ENCODE measurements at places on chromosomes 7 and 10.

GRCh38 chr7:121276313-121276712, 52.5 kb upstream of the WNT16 start:
- no peak for DNase-seq

DNA sequence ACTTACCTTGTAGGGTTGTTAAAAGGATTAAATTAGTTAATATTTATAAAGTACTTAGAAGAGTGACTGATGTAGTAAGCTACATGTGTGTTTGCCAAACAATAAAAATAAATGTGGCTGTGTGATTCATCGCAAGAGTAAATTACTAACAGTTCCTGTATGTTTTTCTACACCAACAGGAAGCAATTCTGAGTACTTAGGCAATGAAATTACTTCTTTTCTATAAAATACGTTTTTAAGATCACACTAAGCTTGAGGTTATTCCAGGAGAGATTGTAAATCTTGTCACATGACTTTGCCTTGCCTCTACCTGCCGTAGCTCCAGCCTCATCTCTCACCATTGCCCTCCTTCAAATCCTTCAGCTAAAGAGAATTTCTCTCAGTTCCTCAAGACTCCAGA, 18.1 kb upstream of the GSTK1 start:
- DNase-seq: no peak

GRCh38 chr10:124566222-124566888, 104.7 kb downstream of the LHPP start:
- DNase-seq: no peak

DNA sequence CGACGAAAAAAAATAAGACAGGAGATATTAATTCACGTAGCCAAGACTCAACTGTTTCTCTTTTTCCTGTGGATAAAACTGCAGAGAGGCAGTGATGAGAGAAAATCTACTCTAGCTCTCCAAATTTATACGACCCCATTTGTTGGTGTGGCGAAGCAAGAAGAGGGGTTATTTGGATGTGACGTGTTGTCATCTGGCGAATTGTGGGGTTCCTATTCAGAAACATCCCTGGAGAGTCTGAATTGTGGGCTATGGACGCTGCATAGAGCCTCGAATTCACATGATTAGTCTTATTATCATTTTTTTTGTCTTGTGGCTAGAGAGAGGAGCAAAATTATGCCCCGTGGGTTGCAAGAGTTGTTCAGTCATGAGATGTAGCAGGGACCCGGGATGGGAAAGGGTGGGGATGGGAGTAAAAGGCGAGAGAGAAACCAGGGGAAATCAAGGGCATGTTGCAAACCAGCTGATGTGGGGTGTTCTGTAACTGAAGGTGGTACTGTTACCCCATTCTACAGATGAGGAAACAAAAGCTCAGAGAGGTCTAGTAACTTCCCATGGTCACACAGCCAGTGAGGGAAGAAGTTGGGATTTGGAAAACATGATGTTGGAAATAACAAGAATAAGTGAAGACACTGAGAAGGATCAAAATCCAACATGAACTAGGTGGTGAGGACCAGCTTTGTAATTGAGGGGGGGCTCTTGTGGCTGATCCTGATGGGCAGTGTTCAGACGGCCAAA, 69.2 kb upstream of the SFMBT2 start:
- DNase-seq: no peak

- no peak for DNase-seq
Measured at GRCh38 chr7:56023500-56023899, 27.7 kb downstream of the PSPH start.

DNA sequence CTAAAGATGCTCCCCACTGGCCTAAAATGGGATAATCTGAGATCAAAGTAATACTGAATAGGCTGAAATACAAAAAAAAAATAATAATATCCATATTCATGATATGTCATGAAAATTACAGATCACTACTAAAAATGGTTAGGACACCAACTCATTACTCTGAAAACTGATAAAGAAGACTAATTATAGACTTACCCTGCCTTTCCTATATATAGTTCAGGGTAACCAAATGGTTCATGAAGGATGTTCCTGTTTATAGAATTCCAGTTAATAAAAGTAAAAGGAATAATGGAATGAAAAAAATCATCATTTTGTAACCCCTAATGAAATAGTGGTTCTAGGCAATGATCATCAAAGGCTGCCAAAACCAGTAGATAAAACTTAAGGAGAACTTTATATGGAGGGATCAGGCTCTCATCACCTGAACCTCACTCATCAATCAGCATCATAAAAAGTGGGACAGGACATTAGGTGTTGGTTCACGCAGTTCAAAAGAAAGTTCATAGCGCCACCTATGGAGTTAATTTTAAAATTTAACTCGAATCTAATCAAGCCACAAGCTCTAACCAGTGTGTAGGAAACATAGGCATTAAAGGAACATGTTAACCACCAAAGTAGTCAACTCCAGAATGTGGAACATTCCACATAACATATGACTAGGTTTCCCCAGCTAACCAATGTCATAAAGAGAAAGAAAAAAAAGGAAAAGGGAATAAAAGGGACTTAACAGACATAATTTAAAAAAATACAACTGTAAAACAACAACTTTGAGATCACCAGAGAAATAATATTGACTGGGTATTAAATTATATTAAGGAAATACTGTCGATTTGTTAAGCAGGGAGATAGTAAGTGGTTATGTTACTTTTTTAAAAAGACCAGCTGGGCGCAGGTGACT, 35.7 kb downstream of the P4HA1 start:
- peak; percentile 36 for DNase-seq

GRCh38 chr7:47638679-47639315, 56.9 kb upstream of the TNS3 start:
- DNase-seq: no peak

DNA sequence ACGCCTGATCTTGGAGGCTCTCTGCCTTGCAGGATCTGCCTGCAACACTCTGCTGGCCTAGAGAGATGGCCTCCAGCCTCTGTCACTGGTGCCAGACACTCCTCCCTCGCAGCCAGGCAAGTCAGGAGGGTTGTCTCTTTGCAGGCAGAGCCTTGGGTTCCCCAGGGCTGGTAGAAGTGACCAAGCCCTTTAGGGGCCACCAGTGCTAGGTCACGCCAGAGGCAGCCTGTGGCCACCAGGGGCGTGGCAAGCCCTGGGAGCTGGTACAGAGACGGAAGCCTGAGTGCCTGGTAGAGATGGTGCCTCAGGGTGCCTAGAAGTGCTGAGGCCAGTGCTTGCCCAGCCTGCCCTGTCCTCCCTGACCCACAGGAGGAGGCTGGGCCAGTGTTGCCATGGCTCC, 9.1 kb downstream of the ADCYAP1R1 start:
- peak; percentile 38 for DNase-seq

DNA sequence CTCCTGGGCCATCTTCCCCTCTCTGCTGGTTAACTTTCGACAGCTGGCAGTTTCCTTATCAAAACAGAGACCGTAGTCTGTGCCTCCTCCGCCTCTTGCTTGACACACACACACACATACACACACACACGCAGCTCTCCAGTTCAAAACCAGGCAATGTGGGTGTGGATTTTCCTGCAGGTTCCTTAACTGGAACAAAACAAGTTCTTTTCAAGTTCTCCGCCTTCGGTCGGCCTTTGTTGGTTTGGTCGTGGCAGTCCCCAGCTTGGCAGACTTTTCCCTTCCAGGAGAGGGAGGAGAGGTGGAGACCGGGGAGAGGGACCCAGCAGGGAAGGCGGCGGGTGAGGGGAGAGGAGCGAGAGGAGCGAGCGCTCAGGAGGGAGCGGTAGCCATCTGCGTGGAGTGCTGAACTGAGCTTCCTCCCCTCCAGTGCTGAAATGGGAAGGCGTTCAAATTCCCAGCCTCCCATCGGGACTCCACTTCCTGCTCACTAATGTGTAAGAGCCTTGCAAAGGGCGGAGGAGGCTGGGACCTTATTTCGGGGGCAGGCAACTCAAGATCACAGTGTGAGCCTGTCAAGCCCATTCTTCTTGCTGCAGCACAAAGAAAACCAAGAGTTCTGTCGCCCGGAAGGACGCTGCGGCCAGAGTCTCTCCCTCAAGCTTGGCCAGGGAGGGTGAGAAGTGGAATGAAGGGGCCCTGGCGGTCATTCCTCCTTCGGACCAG, 120.6 kb downstream of the PRPF18 start:
- DNase-seq: peak; percentile 88

DNA sequence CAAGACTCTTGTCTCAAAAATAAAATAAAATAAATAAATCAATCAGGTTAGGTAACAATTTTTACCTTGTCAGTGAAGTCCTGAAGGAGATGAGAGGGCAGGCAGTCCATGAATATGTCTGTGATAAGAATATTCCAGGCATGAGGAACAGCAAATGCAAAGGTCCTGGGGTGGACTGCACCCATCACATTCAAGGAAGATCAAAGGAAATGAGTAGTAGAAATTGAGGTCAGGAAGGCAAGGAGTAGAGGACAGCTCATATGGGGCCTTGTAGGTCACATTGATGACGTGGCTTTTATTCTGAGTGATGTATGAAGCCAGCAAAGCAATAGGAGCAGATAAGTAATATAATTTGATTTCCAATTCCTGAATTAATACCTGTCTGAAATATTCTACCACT, 76.5 kb upstream of the TCF7L2 start:
- DNase-seq: no peak

- no peak for DNase-seq
Measured at GRCh38 chr7:133030346-133030745, 51.5 kb downstream of the CHCHD3 start.

- peak; percentile 37 for DNase-seq
Measured at GRCh38 chr7:144941127-144941526, 105.3 kb upstream of the TPK1 start.

- peak; percentile 47 for DNase-seq
Measured at GRCh38 chr7:129778770-129779601, 167.5 kb downstream of the NRF1 start.

- no peak for DNase-seq
Measured at GRCh38 chr10:70674560-70675495, 2.5 kb downstream of the ADAMTS14 start.
